ENCODE measurements at places on chromosomes 16 and 17.

DNA sequence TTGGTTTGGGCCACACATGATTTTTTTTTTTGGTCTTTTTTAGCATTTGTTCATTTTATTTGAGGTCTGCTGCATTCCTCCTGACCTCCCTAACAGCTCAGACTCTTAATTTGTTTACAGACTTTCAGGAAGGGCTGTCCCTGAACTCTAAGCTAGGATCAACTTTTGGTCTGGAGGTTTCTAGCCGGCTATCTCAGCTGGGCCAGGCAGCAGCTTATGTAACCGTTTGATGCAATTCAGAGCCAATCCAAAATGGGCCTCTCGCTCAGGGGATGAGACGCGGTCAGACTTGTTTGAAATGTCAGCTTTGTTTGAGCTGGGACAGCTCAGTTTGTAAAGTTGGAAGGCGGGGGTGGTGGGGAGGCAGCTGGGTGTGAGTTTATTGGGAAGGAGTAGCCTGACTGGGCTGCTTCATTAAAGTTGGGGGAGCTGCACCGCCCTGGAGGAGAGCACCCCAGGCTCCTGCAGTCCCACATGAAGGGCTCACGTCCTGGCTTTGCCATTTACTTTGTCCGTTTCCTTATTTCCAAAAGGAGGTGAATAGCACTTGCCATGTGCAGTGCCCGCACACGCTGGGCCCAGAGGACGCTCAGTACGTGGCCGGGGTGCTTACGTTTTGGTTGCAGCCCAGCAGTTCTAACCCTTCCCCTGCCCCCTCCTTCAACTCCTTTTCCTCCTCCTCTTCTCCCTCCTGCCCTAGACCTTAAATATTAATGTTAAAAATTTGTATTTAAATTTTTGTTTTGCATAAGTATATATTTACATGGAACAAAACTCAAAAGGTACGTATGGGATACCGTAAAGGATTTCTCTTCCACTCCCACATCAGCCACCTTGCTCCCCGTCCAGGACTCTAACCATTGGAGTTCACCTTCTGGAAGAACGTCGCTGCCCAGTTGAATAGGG lies 121.2 kb downstream of the SNX29 start:
- DNase-seq = peak; percentile 89

- no peak for DNase-seq
Measured at GRCh38 chr16:10569621-10570020, 10.8 kb downstream of the EMP2 start.

DNA sequence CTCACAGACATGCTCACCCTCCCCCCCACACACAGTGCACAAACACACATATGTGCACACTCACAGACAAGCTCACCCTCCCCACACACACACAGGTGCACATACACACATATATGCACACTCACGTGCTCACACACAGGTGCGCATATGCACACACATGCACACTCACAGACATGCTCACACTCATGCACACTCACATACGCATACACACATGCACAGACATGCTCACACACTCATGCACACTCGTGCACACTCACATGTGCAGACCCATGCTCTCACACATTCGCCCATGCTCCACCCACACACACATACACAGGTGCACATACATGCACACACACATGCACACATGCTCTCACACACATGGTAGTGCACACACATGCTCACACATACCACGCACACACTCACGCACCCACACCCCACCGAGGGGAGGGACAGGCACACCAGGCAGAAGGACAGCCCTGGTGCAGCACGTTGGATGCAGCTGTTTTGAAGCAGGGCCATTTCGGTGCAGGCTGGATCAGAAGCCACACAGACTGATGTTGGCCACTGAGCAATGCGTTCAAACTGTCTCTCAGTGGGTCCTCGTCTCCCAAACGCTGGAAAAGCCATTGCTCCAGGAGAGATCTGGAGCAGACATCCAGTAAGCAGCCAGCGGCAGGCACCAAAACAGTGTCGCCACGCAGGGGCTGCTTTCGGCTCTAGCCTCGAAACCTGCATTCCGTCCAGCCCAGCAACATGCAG lies 86.2 kb upstream of the ZNF469 start:
- DNase-seq = no peak

GRCh38 chr16:79962962-79963361 lies 362.4 kb upstream of the MAF start:
- no peak for DNase-seq

- DNase-seq = peak; percentile 80
Measured at GRCh38 chr16:84582958-84583516, 34.8 kb downstream of the COTL1 start.

DNA sequence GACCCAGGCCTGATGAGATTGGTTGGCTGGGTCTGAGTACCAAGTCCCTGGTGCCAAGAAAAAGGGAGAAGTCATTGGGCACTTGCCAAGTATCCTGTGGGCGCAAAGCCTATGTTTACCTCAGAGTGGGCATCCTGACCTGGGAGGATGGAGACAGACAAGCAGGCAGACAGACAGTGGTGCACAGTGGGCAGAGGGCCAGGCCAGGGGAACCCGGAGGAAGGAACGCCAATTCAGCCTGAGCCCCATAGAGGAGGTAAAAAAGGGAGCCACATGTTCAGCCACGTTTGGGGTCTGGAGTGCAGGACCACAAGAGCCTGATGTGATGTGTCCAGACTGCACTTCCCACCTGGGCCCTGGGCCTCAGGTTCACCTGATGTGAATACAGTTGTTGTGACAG lies 5.4 kb downstream of the PHKG2 start:
- DNase-seq = no peak

GRCh38 chr17:54678158-54678557 lies 222.5 kb upstream of the TOM1L1 start:
- DNase-seq = no peak

GRCh38 chr16:22739077-22739476 lies 74.9 kb upstream of the HS3ST2 start:
- no peak for DNase-seq

DNA sequence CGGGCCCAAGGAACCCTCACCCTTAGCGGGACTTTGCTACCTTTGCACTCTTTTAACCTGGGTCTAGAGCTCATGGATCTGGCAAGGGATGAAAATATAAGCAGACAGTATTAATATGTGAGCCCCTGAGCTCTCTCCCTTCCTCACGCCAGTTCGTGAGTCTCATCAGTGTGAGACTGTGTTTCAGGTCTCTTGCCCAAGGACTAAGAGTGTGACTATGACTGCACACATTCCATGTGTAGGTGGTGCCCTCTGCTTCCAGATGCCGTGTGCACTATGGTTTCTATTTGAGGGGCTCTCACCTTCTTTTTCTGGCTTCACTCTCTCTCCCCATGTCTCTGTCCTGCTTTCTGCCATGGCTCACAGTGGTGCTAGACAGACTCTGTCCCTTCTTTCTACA lies 40.5 kb downstream of the DHRS7B start:
- DNase-seq = no peak

- DNase-seq = no peak
Measured at GRCh38 chr16:1918351-1919326, at the start of gene HS3ST6. HS3ST6 (minus strand) TSS chr16:1918415; CDS start chr16:1918323, 92 bp downstream.

- DNase-seq = no peak
Measured at GRCh38 chr16:68360956-68361355, 50.1 kb downstream of the PRMT7 start.

GRCh38 chr16:8554022-8554421 lies 36.3 kb downstream of the TMEM114 start:
- DNase-seq = no peak

DNA sequence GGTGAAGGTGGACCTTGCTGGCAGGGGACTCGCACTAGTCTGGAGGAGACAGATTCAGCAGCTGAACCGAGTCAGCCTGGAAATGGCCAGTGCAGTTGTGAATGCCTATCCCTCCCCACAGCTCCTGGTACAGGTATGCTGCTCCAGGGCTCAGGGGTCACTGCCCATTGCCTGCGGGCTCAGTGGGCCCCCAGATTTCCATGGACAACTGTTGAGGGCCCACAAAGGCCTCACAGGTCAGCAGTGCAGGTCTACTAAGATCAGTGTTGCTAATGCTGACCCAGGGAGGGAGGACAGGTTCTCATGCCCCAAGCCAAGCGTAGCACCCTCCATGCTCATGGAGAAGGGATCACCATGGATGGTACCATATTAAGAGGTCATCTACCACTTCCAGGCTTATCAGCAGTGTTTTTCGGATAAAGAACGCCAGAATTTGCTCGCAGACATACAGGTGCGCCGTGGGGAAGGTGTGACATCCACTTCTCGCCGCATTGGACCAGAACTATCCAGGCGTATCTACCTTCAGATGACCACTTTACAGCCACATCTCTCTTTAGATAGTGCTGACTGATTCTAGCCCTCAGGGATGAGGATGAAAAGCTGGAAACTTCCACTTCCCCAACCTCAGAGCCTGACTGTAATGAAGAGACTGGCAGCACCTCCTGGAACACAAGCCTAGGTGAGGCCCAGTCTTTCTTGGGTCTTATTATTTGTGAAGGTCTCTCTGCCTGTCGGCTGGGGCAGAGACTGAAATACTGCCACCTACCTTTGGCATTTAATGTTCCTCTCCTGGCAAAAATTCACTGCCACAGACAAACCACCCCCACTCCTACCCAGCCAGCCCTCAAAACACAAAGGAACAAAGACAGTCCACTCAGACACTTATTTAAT lies 7.6 kb downstream of the EME1 start:
- no peak for DNase-seq

DNA sequence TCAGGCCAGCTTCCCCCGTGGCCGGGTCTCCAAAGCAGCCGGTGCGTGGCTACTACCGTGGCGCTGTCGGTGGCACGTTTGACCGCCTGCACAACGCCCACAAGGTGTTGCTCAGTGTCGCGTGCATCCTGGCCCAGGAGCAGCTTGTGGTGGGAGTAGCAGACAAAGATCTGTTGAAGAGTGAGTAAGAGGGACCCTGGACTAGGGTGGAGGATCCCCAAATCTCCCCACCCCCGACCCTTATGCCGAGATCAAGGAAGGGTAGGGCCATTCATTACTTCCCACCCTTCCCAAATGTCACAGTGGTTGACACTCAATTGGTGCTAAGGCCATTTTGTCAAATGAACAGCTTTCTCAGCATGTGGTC lies 1.2 kb downstream of the COASY start:
- DNase-seq = no peak

- DNase-seq = peak; percentile 96
Measured at GRCh38 chr17:72683506-72684404, 408.7 kb downstream of the SLC39A11 start.

GRCh38 chr16:63135069-63135468 lies 1098.8 kb upstream of the CDH8 start:
- DNase-seq = no peak

- no peak for DNase-seq
Measured at GRCh38 chr16:23520500-23520899, 10.2 kb upstream of the GGA2 start.

- DNase-seq = peak; percentile 36
Measured at GRCh38 chr16:80997139-80997798, 9.4 kb downstream of the CMC2 start.

- DNase-seq = no peak
Measured at GRCh38 chr16:80985611-80986010, 21.1 kb downstream of the CMC2 start.

DNA sequence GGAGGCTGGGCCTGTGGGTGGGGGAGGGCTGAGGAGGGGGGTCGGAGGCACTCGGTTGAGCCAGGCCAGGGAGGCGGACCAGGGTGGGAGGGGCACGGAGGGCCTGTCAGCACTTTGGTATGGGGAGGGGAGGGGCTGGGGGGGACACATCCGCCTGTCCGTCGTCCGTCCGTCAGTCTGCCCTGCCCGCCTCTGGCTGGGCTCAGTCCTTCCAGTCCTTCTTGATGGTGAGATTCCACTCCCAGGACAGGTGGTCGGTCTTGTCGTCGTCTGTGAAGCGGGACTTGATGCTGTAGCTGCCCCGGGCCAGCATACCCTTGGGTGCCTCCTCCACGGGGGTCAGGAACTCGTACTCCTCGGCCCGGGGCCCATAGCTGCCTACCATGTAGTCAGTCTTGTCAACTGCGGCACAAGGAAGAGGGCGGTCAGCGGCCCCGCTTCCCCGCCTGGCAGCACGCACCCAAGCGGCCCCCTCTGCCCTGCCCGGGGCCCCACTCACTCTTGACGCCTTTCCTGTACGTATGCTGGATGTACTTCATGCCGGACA lies 2.4 kb downstream of the ARHGDIA start:
- DNase-seq = peak; percentile 93

GRCh38 chr16:49473131-49473530 lies 99.5 kb downstream of the C16orf78 start:
- DNase-seq = no peak

- DNase-seq = no peak
Measured at GRCh38 chr16:65373097-65373496, 251.2 kb upstream of the CDH11 start.

DNA sequence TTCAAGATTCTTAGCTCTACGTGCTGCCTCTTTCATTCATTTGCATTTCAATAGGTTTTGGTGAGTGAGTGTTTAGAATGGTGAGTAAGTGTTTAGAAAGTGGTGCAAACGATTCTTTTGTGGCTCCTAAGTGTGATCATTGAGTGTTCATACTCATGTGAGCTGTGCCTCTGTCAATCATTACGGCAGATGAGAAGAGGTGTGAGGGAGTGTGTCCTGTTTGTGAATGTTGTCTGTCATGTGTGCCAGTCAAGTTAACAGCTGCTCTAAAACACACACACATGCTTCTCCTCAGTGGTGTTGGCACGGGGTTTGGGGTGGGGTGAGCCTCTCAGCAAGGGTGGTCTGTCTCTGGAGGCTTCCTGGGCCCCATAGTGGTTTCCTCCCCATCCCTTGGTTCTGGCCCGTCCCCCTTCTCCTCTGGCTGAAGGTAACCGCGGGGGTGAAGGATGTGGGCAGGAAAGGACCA lies 11.4 kb downstream of the MYL4 start:
- no peak for DNase-seq

GRCh38 chr16:61243954-61244353 lies 792.3 kb downstream of the CDH8 start:
- no peak for DNase-seq

- DNase-seq = peak; percentile 64
Measured at GRCh38 chr17:8479431-8479947, 43.8 kb downstream of the NDEL1 start.

DNA sequence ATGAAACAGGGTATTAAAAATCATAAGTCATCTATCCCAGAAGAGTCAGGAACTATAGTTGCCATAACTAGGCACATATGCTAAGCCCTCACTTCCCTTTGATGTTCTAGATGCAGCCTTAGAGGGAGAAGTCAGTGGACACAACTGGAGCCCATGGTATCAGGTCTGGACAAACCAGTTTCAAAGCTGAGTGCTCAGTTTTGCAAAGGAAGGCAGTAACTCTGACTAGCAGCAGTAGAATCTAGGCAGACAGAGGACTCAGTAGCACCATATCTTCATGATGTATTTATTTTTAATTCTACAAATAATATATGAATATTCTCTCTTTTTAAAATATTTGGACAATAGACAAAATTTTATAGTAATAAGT lies 11.7 kb upstream of the FAM20A start:
- no peak for DNase-seq

- no peak for DNase-seq
Measured at GRCh38 chr17:42274253-42274542, 2.0 kb downstream of the STAT5B start.

GRCh38 chr16:88487920-88488851 lies 35.1 kb downstream of the ZFPM1 start:
- DNase-seq = no peak

GRCh38 chr16:5706211-5706610 lies 608.6 kb upstream of the EEF2KMT start:
- DNase-seq = no peak
